Left renal pelvis (tissue), 4 donors: ENCODE measurements at places on chromosomes 7 and 10.

- no peak for DNase-seq
Measured at GRCh38 chr10:118153287-118153686, 106.5 kb upstream of the RAB11FIP2 start.

DNA sequence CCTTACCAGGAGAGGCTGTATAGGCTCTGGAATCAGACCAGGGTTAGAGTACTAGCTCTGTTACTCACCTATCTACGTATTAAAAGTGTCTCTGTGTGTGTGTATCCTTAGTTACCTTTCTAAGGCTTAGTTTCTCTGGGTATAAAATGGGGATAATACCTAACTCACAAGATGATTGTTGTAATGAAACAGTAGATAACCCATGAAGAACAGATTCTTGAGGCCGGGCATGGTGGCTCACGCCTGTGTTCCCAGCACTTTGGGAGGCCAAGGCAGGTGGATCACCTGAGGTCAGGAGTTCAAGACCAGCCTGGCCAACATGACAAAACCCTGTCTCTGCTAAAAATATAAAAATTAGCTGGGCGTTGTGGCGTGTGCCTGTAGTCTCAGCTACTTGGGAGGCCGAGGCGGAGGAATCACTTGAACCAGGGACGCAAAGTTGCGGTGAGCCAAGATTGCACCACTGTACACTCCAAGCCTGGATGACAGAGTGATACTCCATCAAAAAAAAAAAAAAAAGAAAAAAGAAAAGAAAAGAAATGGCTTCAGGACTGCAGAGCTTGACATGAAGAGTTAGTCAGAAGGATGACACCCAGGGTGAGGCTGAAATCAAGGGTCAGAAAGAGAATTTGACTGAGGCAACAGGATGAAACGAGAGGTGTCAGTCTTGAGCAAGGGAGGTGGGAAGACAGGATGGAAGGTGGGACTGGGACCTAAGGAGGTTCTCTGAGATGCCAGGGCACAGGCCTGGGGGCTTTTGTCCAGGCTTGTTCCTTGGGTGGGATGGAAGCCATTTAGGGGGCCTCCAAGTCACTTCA is 33.4 kb downstream of the PRKAR2B start:
- no peak for DNase-seq

DNA sequence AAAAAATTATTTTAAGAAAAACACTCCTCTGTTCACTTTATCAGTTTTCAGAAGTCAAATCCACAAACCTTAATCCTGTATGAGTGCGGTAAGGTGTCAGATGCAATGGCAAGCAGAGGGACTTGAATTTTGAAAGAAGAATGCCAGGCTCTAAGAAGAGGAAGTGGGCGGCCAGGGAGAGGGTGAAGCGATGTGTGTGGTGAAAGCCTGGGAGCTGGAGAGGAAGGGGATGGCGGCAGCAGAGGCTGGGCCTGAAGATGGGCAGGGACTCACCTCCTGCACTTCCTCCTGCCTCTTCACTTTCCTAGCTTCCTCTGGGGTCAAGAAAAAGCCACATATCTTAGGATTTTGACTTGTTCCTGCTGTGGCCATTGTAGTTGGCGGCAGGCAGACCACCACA is 609.6 kb downstream of the PARD3 start:
- DNase-seq = no peak

GRCh38 chr7:92115821-92116220 is 18.5 kb downstream of the CYP51A1 start:
- DNase-seq = no peak

DNA sequence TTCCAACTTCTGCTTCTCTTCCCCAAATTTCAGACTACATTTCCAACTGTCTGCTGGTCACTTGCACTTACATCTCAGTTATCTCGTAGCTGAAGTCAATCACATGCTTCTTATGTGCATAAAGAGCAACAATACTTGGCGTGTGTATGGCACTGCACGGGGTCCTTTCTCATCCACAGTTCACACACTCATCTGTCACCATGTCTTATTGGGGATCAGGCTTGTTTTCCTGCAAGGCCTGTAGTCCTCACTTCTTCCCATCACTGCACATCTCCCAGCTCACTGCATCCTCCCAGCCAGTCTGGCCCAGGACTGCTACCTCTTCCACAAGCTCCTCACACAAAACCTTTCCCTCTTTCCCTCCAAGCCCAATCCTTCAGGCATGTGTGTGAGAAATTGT is 35.3 kb downstream of the NUDCD3 start:
- DNase-seq = no peak

GRCh38 chr10:106957823-106958588 is 206.5 kb downstream of the SORCS1 start:
- DNase-seq = no peak
